EH (cell line): ENCODE measurements at places on chromosomes 2 and 18.

DNA sequence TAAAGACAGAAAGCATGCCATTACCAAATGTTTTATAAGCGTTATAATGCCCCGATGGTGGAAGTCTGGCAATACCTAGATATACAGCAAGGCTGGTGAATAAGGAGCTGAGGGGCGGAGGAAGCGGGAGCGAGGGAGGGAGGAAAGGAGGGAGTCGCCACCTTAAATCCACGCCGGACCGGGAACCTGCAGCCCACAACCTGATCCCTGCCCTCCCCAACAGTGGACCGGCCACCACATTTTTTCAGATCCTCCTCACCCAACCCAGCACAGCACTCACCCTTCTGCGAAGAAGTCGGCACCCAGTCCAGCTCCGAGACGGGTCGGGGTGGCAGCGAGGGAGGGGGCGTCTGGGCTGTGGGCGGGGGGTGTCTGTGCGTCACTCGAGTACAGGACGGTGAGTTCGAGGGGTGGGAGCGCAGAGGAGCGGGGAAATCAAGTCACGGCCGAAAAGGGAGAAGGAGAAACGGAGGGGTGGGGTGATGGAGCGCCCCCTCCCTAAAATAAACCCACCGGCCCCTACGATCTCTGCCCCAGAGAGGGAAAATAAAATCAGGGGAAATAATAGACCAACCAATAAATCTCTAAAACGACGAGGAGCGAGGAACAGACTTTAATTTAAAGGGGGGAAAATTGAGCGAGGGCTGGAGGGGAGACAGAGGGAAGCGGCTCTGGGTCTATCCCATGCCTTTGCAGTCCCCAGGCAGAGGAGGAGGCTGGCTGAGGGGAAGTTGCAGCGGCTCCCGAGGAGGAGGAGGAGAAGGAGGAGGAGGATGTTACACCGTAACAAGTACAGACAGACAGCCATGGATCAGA lies 96.5 kb upstream of the SERTAD2 start:
- peak; percentile 53 for DNase-seq

DNA sequence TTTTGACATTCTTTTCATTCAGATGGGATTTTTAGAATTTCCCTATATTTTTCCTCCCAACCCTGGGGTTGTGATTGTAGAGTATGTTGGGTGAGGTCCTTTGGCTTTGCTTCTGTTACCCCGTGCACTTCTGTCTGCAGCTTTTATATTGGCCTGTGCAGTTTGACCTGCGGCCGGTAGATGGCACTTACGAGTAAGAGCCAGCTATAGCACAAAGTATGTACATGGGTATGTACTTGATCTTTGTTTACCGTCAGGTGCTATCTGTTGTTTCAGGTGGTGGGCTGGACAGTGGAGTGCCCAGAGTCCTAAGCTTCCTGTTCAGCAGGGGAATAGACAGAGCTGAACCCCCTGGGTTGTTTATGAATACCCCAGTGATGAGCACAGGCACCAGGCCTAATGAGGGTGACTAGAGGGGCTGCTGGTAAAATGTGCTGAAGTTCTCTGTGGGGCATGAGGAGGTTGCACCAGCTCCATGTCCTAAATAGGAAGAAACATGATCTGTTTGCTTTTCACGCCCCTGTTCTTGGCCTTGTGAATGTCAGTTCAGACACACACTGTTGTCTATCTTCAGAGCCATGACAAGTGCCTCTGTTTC lies 58.9 kb upstream of the THUMPD2 start:
- peak; percentile 59 for DNase-seq

DNA sequence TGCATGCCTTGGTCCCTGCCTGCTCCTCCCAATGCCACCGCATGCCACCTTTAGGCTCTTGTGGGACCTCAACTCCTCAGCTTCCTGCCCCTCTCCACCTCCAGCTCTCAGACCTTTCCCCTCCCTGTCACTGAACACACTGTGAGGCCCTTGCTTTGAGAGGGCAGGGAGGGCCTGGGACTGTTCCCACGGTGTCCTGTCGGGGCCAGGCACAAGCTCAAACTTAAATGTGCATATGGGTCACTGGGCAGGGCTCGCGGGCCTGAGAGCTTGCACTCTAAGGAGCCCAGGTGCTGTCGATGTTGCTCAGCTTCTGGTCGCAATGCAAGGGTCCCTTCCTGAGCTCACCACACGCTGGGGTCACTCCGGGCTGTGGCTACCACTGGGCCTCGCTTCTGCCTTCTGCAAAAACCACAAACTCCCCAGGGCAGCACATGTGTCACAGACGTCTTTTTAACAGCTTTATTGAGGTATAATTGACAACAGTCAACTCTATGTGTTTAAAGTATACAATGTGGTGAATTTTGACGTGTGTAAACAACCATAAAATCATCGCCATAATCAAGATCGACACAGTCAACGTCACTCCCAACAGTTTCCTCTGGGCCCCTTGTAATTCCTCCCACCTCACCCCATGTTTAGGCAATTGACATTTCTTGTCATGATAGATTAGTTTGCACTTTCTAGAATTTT lies 11.9 kb upstream of the B3GNT7 start:
- peak; percentile 16 for DNase-seq

- DNase-seq, result no peak
Observed at GRCh38 chr2:235054475-235054874, 102.7 kb downstream of the SH3BP4 start.

DNA sequence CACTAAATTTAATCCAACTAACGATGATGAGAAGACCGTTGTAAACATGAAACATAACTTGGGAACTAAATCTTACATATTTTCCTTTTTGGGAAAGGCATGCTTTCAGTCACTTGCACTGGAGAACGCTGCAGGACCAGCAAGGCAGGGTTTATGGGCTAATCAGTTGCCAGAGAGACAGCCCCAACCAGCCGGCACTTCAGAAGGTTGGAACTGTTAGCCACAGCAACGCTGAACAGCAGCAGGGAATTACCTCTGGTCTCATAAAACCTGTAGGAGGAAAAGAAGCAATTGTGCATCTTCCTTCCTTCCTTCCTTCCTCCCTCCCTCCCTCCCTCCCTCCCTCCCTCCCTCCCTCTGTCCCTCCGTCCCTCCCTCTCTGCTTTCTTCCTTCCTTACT lies 33.9 kb upstream of the SIX2 start:
- DNase-seq, result no peak

DNA sequence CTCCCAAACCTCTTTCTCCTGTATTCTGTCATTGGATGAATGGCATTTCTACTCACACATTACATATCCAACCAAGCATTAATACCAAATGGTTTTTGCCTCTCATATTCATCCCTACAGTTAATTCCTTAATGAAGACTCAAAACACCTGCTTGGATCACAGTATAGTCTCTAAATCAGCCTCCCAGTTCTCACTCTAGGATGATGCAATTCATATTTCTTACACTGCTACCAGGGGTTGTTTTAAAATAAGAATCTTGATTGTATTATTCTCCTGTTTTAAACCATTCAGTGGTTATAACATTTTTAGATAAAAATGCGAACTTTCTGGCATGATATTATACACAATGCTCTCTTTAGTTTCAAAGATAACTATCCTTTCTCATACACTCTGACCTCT lies 281.4 kb upstream of the ZEB2 start:
- DNase-seq, result no peak
